Motor neuron (in vitro differentiated cells): ENCODE measurements at places on chromosomes 2 and 18. TPM values are rescaled to one million over a fixed set of nuclear protein-coding genes. Genes with fewer than 3 reads are reported as not detected.

Gene RAD51AP2
- total RNA-seq = 0.33 and 0.63 TPM in 2 replicates

Gene MYOM1
- 3.0 and 4.4 TPM in 2 replicates for total RNA-seq

Gene DAW1
- total RNA-seq = not detected in 2 replicates

Gene GKN2
- 0.27 TPM in 1 of 2 replicates, not detected in the other for total RNA-seq

Gene COL6A3
- 1.4 and 1.7 TPM in 2 replicates for total RNA-seq
